ENCODE measurements at places on chromosomes 6 and 20.

GRCh38 chr6:83838727-83839126 lies 14.4 kb upstream of the RIPPLY2 start:
- DNase-seq, result no peak

- no peak for DNase-seq
Measured at GRCh38 chr6:3319610-3320200, 61.0 kb downstream of the PSMG4 start.

- no peak for DNase-seq
Measured at GRCh38 chr20:9928281-9928737, 89.4 kb upstream of the PAK5 start.

DNA sequence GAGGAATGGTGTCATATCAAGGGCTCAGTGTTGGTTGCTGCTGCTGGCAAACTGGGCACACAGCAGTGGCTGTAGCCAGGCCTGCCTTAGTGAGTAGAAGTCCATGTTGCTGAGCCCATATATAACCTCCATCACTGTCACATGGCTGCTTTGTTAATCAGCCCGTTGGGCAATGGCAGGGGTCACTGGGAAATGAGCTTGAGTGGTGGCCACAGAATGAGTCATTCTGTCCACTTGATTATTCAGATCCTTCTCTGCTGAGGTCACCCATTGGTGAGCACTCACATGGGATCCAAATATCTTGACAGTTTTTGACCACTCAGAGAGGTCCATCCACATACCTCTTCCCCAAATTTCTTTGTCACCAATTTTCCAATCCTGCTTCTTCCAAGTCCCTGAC lies 898.9 kb upstream of the EYS start:
- DNase-seq, result no peak

DNA sequence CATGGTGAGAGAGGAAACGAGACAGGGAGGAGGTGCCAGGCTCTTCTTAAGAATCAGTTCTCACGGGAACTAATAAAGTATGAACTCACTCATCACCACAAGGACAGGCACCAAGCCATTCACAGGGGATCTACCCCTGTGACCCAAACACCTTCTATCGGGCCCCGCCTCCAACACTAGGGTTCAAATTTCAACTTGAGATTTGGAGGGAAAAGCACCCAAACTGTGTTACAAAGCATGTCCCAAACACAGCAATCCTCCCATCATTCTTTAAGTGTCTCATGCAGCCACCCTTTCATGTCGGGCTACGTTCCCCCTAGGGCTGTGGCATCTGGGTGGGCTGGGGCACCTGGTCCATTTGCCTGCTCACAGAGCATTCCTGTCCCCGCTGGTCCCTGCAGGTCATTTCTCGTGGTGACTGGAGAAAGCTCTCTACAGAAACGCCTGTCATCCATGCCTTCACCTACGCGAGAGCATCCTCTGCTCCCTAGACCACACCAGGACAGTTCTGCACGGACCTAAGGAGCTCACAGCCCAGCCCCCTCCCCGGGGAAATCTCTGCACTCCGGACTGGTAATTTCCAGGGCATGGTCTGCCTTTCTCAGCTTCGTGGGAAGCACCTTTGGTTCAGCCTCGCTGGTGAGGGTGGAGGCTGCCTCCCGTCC lies 79.6 kb downstream of the TTLL2 start:
- no peak for DNase-seq

- no peak for DNase-seq
Measured at GRCh38 chr20:4427940-4428586, 293.6 kb upstream of the PRND start.

DNA sequence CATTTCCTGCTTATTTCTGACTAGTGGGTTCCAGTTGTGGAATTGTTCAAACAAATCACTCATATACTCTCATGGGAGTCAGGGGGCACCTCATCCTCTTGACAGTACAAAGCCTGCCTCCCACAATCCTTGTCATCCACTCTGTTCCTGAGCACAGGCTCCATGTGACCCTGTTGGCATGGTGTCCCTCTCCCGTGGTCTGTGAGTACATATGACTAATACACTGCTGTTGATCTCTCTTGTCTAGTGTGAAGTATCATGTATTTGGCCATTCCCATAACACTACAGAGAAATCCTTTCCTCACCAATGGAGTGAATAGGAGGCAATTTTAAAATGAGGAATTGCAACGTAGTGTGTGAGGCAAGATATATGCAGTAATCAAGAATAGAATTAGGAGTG lies 185.3 kb downstream of the OGFRL1 start:
- no peak for DNase-seq

GRCh38 chr6:170368544-170368943 lies 62.0 kb downstream of the FAM120B start:
- DNase-seq, result no peak

GRCh38 chr6:46967826-46968349 lies 46.1 kb upstream of the ADGRF5 start:
- DNase-seq, result no peak

- DNase-seq, result no peak
Measured at GRCh38 chr20:14410869-14411555, 73.6 kb upstream of the FLRT3 start.

GRCh38 chr6:20717743-20718142 lies 183.5 kb downstream of the CDKAL1 start:
- no peak for DNase-seq

GRCh38 chr20:33006776-33007375 lies 628 bp upstream of the BPIFB2 start:
- DNase-seq, result no peak

DNA sequence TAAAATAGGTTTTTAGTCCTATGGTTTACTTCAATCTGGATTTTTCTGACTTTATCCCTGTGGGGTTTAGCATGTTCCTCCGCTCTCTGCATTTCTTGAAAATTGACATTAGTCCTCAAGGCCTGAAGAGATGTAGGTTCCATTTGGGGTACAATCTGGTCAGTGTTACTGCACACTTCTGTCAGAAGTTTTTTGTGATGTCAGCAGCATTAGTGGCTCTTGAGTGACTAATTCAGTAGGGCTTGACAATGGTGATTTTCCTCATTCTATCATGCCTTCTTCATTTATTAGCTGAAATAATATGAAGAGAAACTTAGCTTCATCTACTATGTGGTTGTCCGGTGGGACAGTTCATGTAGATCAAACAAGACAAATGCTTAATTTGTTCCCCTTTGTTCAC lies 114.6 kb downstream of the PDE10A start:
- no peak for DNase-seq

GRCh38 chr6:41649596-41649995 lies 11.3 kb downstream of the MDFI start:
- DNase-seq, result no peak

DNA sequence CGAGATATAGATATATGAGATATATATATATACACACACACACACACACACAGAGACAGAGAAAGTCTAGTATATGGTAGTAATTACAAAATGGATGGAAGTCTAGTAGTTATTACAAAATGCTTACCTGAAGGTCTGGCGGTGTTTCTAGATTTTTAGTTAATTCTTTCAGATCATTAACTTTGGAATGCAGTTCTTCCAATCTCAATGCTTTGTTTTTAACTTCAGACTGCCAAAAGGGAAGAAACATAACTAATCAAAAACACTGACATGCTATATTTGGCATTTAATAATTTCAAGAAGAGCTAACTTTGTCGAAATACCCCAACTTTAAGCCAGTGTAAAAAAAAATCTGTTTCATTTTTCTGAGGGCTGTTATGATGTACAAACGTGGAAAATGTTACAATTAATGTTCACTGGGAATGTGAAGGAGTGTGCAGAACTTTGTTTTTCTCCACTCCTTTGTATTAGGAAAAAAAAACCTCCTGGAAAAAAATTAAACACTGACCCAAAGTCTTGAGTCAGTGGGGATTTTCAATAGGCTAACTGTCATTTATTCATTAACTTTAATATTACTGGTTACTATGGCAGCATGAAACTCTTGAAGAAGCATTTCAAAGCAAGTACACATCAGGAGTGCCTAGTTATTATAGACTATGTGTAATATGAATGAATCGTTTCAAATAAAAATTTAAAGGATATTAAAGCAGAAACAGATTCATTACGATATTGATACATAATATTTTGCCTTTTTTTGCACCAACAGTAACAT lies 232.9 kb downstream of the SYNE1 start:
- no peak for DNase-seq

- DNase-seq, result no peak
Measured at GRCh38 chr20:13745784-13746183, 38.9 kb downstream of the ESF1 start.

GRCh38 chr6:33391922-33392594 lies 435 bp downstream of the KIFC1 start:
- DNase-seq, result no peak
